DMS53 (cell line): ENCODE measurements at places on chromosomes 6 and 20.
A peak's percentile ranks its signal among the peaks of the same experiment; 100 is the strongest.

DNA sequence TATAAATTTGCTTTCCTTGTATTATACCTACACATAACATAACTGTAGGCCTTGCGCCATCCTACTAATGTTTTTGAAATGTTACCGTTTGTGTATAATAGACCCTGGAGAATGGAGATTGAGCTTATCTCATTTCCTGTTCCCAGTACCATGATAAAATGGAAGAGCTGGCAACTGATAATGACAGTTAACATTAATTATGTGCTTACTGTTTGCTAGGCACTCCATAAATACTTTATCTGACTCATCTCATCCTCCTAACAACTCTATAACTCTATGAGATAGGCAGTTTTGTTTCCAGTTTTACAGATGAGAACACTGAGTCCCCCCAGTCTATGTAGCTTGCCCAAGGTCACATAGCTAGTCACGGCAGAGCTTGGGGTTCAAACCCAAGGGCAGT, 396.7 kb downstream of the SYNE1 start:
- no peak for DNase-seq

GRCh38 chr20:50488236-50488806, 21.9 kb upstream of the PTPN1 start:
- no peak for DNase-seq

DNA sequence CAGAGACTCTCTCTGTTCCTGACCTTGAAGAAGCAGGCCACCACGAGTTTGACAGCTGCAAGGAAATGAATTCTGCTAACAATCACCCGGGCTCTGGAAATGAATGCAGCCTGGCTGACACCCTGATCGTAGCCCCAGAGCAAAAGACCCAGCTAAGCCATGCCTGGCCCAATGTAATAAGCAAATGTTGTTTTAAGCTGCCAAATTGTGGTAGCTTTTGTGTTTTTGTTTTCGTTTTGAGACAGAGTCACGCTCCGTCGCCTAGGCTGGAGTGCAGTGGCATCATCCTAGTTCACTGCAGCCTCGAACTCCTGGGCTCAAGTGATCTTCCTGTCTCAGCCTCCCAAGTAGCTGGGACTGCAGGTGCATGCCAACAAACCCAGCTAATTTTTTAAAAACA, 3.3 kb upstream of the OXT start:
- no peak for DNase-seq

DNA sequence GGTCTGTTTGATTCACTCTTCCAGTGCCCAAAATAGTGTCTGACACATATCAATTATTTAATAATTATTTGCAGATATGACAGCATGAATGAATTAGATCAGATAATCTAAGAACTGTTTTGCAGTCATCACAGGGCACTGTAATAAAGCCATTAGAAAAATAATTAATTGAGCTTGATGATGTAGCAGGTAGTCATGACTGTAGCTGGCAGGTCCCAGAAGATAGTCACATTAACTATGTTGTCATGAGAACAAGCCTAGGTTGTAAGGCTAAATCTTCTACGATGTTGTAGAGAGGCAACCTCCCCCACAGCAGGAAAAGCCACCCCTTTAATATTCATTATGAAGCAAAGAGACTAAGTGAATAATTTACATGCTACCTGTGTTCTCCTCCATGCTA, 243.9 kb upstream of the SPTLC3 start:
- DNase-seq: no peak

GRCh38 chr6:164124986-164125385, 710.5 kb downstream of the QKI start:
- DNase-seq: peak; percentile 88

DNA sequence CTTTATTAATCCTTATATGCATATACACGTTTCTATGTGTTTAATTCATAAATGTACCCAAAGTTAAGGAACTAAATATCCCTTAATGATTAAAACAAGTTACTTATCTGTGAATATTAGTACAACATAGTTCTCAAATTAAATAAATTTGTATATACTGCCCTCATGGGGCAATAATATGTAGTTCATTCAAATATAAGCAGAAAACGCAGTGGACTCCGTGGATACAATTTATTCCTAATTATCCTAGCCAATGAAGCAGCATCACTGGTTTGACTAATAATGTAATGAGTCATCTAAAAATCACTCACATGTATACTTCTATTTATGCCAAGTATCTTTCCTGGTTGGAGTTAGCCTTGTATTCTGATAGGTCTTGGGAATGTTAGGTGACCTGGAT, 111.6 kb downstream of the TBC1D32 start:
- peak; percentile 22 for DNase-seq

- no peak for DNase-seq
Measured at GRCh38 chr20:15986690-15987089, 586.6 kb downstream of the KIF16B start.

DNA sequence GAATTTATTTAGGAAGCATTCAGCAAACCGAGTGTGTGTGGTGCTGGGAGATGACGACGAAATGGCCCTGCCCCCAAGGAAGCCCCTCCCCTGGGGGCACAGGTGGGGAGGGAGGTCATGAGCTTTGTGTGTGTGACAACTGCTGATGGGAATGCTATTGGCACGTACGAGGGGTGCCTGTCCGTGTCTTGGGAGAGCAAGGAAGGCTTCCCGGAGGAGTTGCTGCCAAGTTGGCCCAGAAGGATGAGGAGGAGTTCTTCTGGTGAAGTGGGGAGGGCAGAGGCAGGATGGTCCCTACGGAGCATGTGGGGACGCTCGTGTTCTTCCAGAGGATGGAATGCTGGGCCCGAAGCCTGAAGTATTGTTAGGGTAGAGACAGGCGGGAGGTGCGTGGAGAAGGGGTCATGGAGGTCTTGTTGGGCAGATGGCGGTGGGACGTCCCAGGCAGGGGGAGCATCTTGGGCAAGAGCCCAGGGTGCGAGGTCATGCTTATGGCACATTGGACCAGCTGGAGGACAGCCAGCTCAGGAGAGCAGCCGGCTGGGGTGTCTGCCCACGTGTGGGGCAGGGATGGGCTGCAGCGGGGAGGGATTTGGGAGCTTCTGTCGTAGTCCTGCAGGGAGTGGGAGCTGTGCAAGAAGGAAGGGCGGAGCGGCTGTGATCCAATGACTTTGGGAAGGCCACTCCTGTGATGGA, 46.1 kb downstream of the SYNJ2 start:
- DNase-seq: no peak

DNA sequence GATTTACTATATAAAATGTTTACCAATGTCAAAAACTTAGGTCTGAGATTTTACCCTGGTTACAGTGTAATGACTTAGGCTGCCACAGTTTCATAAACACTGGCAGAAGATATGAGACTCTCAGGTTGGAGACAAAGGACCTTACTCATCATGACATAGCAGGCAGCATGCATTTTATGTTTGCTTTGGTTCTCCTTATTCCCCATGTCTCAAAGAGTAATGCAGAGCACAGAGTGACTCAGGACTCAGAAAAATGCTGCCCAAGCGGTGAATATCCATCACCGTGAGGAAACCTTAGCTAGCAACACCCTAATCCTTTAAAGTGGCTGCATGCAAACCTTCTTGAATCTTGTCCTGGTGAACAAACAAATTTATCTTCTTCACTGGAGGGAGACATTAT, 112.1 kb upstream of the EYS start:
- DNase-seq: peak; percentile 76

- DNase-seq: no peak
Measured at GRCh38 chr6:113120224-113120581, 736.9 kb upstream of the MARCKS start.

DNA sequence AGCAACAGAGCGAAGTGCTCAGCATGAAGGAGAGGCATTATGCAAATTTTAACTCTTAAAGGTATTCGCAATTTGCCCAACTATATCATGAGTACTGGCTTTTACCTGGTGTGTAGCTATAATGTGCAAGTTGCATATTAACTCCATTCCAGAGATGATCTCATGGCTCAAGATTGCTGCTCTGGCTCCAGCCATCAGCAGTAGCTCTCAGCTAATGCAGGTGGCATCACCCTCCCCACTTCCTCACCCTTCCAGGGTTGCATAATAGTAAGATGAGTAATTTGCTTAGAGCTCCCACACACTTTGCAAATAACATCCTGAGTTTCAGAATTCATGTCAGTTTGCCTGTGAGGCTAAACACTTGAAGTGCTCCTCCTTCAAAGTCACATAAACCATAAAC, 15.9 kb upstream of the PCSK2 start:
- DNase-seq: peak; percentile 16

GRCh38 chr6:5514353-5514752, 253.0 kb downstream of the FARS2 start:
- DNase-seq: no peak

DNA sequence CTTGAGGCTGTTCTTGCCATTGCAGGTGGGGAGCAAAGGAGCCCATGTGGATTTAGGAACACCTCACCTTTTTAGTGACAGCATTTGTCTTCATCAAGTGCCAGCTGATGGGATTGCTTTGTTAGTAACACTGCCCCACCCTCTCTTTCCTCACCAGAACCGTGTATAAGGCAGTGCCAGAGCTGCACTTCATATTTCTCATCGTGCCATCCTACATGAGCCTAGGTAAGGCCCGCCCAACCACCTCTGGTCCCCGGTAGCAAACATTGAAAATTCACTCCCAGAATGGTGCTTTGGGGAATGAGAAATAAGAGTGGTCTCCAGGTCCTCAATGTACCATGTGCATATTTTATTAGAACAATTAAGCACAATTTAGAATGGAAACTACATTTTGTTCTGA, 22.7 kb downstream of the CFAP61 start:
- no peak for DNase-seq

DNA sequence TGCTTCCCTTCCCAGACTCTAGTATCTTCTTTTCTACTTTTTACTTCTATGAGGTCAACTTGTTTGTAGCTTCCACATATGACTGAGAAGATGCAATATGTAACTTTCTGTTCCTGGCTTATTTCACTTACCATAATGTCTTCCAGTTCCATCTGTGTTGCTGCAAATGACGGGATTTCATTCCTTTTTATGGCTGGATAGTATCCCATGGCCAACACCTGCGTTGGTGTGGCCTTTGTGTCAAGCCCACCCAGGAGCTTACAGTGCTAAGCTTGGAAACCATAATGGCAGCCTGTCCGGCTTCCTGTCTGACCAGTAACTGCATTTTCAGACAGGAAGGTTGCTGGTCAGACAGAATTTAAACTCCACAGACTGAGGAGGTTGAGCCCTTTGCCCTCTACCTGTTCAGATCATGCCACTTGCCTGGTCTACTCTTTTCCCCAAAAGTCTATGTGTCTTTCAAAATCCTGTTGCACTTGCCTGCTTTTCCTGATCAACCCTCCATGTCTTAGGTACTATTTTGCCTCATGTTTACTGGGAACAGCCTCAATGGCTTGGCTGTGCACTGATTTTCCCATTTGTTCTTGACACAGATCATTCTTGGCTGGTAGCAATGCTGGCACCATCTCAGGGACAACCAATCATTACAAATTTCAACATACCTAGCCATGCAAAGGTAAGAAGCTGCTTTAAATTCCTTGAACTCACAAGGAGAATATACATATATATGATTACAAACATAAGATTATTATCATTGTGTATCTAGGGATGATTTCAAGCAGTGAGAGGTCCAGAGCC, 114.3 kb upstream of the PLEKHG1 start:
- no peak for DNase-seq

- no peak for DNase-seq
Measured at GRCh38 chr6:373773-374724, 17.5 kb upstream of the IRF4 start.

DNA sequence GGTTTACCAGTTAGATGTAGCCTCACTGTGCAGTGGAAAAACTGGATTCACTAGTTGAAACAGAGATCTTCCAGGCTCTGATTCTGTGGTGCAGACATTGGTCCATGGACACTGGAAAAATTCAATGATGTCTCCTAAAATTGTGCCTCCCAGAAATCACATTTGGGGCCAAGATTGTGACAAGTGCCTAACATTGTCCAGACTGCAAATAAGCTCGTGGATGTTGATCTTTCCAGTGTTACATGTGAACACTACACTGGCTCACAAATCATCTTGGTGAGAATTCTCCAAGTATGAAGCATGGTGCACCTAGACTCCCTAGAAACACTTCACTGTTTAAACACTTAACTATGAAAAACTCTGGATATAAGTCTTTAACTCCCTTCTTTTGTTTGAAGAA, 140.4 kb downstream of the HAO1 start:
- DNase-seq: no peak

GRCh38 chr6:49733680-49734079, 10.5 kb downstream of the CRISP3 start:
- no peak for DNase-seq

GRCh38 chr6:45512717-45513116, 135.0 kb upstream of the SUPT3H start:
- no peak for DNase-seq

DNA sequence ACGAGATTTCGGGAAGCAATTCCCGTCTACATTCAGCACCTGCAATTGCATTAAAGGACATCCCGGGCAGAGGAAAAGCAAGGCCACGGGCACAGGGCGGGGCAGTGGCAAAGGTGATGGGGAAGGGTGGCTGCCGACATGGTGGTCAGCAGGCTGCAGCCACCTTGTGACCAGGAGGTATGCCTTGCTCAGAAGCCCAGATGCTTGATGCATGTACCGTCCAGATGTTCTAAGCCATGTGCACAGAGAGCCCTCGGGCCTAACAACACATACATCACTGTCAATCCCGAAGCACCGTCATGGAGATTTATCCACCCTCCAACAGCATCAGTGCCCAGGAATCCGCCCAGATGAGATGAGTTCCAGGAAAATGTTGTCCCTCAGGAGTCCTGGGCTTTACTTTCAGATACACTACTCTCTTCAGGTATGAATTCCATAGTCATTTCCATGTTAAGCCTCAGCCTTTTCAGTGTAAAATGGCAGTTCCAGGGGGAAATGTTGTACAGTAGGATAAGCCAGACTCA, 77.8 kb upstream of the FRMD1 start:
- DNase-seq: peak; percentile 33

- DNase-seq: peak; percentile 80
Measured at GRCh38 chr20:3751675-3752385, 15.7 kb downstream of the ADISSP start.

GRCh38 chr6:20509212-20509611, 25.0 kb upstream of the CDKAL1 start:
- DNase-seq: no peak

DNA sequence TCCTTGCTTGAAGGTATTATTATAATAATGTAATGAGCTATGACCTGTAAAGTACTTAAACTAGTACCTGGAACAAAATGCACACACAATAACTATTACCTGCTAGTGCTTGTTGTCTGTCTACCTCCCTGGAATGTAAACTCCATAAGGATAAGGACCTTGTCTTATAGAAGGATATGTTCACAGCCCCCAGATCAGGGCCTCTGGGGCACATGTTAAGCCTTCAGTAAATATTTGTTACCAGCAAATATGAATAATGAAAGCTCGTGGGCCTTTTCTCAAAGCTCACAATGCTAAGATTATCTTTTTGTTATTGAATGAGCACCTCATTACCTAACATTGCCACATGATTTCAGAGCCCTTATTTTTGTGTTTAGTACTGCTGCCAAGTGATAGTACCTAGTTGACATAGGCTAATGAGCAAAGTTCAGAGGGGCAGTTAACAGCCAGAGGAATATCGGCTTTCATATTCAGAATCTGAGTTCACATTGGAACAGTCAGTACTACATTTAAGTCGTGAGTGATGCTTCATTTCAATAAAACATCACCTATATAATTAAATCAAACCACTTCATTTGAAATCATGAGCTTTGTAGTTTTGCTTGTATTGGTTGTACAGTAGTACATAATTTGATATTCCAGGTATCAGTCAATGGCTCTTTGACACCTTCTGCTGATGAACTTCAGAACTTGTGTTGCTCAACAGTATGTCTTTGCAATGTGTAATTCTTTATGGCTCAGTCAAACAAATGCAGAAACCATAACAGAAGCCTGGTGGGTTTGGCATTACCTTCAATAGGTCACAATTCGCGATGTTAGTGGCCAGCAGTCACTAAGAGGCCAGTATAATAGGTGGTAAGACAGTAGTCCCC, 11.8 kb upstream of the SMLR1 start:
- DNase-seq: peak; percentile 75

- no peak for DNase-seq
Measured at GRCh38 chr20:4919047-4919704, 82.1 kb downstream of the SLC23A2 start.
